Activated B cell treated with CpG ODN at 0.5 μM for 24 hours (primary cell): ENCODE measurements at places on chromosomes 1 and 21. TPM values are rescaled to one million over a fixed set of nuclear protein-coding genes. Genes with fewer than 3 reads are reported as not detected.
A peak's percentile ranks its signal among the peaks of the same experiment; 100 is the strongest.

Gene CNIH3
- total RNA-seq, result 1.8 and 2.3 TPM in 2 replicates

Gene ANKRD35
- not detected in 2 replicates for total RNA-seq

Gene CD160
- total RNA-seq, result not detected in 2 replicates

Gene OR2L8
- not detected in 2 replicates for total RNA-seq

Gene VSIG8
- total RNA-seq, result not detected in 2 replicates

Gene TEDDM1
- total RNA-seq, result not detected in 2 replicates

Gene ACKR1
- total RNA-seq, result 0.18 TPM in 1 of 2 replicates, not detected in the other

Gene PTGFR
- total RNA-seq, result not detected in 2 replicates

Gene LINGO4
- total RNA-seq, result not detected in 2 replicates

Gene CHRNB2
- total RNA-seq, result not detected in 2 replicates

- DNase-seq, result no peak
These were observed 43.9 kb downstream of the DUSP10 start for GRCh38 chr1:221697923-221698425.

DNA sequence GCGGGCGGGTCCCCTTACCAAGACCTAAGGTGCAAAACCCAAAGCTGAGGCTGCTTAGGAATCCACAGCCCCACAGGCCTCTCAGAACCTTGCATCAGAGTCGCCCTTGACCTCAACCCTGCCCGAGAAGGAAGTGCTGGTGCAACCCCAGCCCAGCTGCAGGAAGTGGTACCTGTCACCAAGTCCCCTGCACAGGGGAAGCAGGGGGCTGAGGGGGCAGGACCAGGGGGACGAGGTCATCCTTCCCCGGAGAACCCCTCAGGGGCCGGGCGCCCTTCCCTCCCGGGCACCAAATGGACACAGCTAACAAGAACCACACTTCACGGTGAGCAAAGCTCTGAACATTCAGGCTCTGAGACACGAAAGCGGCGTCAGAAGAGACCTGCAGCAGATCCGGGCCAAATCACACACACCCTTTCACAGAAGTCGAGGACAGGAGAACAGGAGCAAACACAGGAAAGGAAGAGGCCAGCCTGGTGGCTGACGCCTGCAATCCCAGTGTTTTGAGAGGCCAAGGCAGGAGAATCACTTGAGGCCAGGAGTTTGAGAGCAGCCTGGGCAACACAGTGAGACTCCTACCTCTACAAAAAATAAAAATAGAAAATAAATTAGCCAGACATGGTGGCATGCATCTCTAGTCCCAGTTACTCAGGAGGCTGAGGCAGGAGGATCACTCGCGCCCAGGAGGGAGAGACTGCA, 6.4 kb downstream of the ITGB2 start:
- DNase-seq, result peak; percentile 47

DNA sequence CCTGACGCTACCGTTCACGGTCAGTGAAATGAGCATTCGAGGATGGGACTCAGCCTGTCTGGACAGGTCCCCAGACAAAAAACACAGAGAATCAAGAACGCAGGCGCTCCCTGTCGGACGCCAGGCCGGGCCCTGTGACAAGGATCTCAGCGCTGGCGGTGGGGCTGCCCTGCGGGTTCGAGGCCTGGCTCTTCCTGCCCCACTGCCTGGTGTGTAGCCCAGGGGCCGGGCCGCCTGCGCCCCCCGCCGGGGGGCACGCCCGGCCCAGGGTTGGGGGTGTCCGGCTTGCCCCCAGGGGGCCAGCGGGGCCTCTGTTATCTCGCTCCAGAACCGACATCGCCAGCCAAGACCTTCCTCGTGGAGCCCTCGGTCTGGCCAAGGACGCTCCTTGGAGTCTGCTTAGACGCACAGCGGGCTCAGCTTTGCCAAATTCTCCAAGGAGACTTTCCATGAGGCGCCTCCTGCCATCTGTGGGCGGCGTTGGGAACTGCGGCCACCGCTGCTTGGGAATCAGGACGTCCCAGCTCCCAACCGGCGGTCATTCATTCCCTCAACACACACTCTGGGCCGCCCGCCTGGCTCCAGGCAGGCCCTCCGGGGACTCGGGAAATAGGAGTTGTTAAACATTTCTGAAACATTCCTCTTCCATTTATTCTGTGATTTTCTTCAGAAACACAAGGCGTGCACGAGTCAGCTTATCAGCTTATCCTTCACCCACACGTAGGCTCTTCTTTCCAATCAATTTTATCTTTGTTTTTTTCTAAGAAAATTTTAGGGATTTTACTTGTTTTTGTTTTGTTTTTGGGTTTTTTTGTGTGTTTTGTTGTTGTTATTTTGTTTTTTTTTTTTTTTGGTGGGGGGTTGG, 11.3 kb upstream of the RIPK4 start:
- DNase-seq, result no peak

DNA sequence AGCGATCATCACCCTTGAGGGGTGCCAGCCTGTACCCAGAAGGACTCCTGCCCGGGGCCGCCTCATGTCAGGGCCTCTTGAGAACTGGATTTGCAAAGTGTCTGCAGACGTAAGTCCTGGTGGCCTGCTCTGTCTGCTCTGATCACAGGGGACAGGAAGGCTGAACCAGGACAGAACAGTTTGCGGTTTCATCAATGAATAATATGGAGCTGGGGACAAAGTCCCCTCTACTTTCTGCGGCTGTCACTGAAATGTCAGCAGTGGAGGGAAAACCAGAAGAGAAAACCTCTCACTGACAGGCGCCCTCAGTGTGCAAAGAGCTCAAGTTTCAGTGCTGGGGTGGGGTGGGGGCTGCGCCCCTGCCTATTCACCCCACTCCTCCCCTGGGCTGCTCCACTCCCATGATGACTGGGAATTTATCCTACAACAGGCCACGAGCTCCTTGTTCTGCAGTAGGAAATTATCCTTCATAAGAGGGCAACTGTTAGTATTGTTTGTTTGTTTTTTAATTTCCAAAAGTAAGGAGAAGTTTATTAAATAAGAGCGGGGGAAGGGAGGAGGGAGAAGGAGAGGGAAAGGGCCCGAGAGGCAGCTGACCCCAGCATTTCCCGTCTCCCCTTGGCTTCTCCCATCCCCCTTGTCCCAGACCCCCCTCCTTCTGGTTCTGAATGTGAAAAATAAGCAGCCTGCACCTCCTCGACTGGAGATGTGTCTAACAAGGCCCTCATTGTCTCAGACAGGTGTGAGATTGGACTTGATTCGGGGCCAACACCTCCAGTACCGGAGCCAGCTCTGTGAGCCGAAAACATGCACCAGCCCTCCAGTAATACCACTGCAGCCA, 149.2 kb downstream of the CLIC6 start:
- DNase-seq, result no peak
